Small intestine (tissue), 16 donors: ENCODE measurements at places on chromosomes 4 and X. TPM values are rescaled to one million over a fixed set of nuclear protein-coding genes. Genes with fewer than 3 reads are reported as not detected.

DNA sequence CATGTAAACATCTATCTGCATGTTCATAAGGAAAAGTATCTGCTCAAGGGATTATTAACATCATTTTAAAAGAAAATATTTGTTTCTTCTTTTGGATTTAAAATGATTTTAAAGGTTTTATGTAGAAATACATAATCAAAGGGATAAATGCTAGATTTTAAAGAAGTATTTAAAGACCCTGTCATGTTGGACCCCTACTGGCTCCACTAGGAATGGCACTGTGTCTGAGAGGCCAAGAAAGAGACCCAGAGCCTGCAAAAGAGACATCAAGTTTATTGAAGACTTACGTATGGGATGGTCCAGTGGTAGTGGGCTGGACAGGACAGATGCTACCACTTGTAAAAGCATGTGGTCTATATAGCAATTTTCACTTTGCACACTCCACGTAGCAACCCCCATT is 78.7 kb upstream of the PCDH18 start:
- DNase-seq, result no peak

- DNase-seq, result no peak
Measured at GRCh38 chr4:97359826-97360225, 783.5 kb downstream of the STPG2 start.

Gene MGAT4D
- not detected for polyA plus RNA-seq

Gene RAB33B
- polyA plus RNA-seq, result 3.1 TPM

GRCh38 chr4:56909086-56909894 is 1.6 kb downstream of the REST start:
- DNase-seq, result peak; percentile 72

GRCh38 chr4:10491401-10491800 is 34.2 kb upstream of the ZNF518B start:
- DNase-seq, result no peak

GRCh38 chrX:40104985-40105834 is 7.5 kb upstream of the BCOR start:
- no peak for DNase-seq

DNA sequence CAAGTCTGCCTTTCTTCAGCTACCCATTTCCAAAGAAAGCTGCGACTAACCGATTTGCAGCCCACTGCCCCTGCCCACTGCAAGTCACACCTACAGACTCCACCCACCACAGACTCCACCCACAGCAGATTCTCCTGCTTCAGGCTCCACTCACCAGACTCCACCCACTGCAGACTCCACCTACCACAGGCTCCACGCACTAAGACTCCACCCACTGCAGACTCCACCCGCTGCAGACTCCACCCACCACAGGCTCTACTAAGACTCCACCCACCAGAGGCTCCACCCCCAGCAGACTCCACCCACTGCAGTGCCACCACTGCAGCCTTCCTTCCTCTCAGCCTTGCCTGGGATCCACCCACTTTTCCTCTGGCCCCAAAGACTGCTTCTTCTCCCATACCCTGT is 41.3 kb downstream of the ABLIM2 start:
- no peak for DNase-seq

GRCh38 chrX:41781500-41781899 is 57.5 kb downstream of the GPR82 start:
- DNase-seq, result peak; percentile 44

Gene HCFC1
- 7.6 TPM for polyA plus RNA-seq

- DNase-seq, result no peak
Measured at GRCh38 chr4:185987961-185988627, 80.9 kb upstream of the TLR3 start.

GRCh38 chr4:188986271-188986689 is 847.0 kb downstream of the TRIML1 start:
- peak; percentile 8 for DNase-seq

Gene LGI2
- not detected for polyA plus RNA-seq

DNA sequence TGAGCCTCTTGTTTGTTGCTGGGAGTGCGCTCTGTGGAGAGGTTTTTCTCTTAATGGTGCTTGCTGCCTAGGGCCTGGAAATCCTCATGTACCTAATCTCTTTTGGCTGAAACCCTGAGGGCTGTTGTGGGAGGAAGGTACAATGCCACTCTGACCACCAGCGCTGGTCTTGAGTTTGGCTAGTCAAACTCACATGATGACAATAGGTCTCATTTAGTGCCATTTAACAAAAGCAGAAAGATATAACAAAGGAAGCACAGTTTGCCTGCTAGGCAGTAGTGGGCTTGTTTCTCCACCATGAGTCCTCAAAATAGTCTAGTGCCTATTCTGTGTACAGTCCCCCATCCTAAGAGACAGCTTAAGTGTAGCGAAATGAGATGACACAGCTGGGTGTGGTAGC is 111.3 kb downstream of the TSPAN7 start:
- no peak for DNase-seq

DNA sequence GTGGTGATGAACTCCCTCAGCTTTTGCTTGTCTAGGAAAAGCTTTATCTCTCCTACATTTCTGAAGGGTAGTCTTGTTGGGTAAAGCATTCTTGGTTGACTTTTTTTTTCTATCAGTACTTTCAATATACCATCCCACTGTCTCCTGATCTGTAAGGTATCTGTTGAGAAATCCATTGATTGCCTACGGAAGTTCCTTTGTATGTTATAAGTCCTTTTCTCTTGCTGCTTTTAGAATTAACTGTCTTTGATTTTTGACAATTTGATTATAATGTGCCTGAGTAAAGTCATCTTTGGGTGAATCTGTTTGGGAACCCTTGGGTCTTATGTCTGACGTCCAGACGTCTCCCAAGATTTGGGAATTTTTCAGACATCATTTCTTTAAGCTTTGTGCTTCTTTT is 30.8 kb downstream of the SCLT1 start:
- DNase-seq, result no peak

GRCh38 chrX:97167333-97167732 is 283.6 kb downstream of the RPA4 start:
- no peak for DNase-seq

- no peak for DNase-seq
Measured at GRCh38 chrX:130012683-130013082, 30.2 kb downstream of the BCORL1 start.

GRCh38 chr4:175421506-175421905 is 390.6 kb downstream of the GPM6A start:
- DNase-seq, result no peak

DNA sequence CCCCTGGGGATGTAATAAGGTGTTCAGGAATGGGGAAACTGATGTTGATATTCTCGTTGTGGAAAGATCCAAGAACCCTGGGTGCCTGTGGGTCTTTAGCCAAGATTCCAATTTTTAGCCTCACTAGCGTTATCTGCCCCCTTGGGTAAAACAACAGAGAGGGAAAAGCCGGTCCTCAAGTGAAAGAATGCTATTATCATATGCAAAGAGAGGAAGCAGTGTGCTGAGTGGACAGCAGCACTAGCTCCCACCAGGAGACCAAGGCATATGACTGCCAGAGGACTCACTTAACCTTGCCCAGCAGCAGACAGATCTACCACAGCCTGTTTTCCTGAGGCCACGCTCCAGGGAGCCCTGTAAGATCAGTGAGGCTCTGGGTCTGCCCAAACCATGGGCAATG is 257.9 kb upstream of the CPEB2 start:
- no peak for DNase-seq

- DNase-seq, result no peak
Measured at GRCh38 chr4:113349430-113349829, 300.0 kb downstream of the ANK2 start.

Gene TENM3
- 1.6 TPM for polyA plus RNA-seq

GRCh38 chr4:94304365-94304971 is 38.2 kb downstream of the HPGDS start:
- peak; percentile 41 for DNase-seq

GRCh38 chr4:62550121-62550520 is 1350.0 kb downstream of the ADGRL3 start:
- no peak for DNase-seq

- no peak for DNase-seq
Measured at GRCh38 chr4:89998469-89999011, 103.9 kb downstream of the MMRN1 start.

DNA sequence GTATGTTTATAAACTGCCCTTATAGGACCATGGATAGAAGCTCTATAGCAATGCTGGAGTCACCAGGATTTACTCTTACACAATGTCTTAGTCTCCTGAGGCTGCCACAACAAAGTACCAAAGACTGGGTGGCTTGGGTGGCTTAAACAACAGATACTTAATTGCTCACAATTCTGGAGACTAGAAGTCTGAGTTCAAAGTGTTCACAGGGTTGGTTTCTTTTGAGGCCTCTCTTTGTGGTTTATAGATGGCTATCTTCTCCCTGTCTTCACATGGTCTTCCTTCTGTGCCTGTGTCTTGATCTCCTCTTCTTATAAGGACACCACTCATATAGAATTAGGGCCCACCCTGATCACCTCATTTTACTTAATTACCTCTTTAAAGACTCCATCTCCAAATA is 2.0 kb upstream of the TRPC3 start:
- DNase-seq, result no peak

Gene TIGD4
- polyA plus RNA-seq, result 2.7 TPM

- no peak for DNase-seq
Measured at GRCh38 chrX:96843566-96843965, 40.1 kb upstream of the RPA4 start.

DNA sequence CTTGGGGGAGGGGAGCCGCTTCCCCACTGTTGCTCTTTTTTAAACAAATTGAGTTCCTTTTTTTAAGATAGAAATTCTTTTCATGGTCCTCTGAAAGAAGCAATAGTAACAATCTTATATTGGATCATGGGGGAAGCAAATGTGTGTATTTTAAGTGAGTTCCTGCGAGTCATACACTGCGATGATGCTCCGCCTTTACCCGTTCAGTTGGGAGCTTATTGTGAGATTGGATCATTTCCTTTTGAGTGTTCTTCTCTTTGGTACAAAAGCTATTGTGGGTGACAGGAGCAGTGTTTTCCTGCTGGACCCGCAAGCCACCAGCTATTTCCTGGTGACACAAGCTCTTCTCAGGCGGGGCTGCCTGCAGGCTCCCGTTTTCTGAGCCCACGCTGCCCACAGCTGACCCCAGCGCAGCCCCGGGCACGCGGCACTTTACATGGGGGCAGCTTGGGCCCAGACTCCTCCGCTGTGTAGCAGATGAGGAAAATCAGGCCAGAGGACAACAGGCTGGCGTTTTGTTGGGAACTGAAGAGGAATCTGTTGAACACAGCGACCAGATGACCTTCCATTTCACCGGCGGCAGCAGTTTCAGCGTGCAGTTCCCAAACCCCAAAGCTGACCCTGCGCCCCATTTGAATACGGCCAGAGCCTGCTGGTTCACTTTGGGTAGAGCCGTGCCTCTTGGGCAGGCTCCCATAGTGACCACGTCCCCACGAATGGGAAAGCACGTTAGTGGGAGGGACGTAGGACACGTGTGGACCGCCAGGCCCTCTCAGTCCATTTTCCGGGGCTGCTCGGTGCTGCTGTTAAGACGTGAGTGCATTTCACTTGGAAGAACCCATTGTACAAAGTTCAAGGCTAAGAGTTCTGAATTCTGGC is 12.2 kb downstream of the TADA2B start:
- DNase-seq, result no peak

Gene CT45A5
- polyA plus RNA-seq, result not detected

DNA sequence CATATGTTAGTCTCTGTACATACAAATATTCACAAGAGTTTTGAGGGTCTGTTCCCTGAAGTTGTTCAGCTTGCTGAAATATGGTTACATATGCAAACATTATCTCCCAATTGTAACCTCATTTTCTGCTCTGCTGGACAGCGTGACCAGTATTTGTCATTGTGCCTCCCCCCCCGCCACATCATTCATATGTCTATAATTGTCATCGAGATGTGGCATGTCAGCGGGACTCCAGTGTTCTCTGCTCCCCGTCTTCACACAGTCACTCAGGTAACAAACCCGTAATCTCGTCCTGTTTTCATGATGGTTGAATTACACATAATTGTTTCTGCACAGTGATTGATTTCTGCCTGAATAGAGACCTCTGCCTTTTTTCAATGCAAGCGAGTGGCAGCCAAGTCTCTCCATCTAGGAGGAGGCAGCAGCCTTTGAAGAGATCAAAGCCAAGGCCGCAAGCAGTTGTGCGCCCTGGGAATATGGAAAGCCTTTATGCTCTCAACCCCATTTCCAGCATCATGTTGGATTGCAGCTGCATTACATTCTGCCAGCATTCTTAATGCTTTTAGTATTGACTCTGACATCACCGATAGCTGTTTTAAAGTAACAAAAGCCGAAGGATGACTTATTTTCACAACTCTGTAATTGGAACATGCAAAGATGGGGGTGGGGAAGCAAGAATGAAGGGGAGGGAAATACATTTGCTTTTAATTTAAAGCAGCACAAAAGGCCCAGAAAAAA is 27.4 kb downstream of the LEF1 start:
- DNase-seq, result no peak

Gene ETDA
- not detected for polyA plus RNA-seq

DNA sequence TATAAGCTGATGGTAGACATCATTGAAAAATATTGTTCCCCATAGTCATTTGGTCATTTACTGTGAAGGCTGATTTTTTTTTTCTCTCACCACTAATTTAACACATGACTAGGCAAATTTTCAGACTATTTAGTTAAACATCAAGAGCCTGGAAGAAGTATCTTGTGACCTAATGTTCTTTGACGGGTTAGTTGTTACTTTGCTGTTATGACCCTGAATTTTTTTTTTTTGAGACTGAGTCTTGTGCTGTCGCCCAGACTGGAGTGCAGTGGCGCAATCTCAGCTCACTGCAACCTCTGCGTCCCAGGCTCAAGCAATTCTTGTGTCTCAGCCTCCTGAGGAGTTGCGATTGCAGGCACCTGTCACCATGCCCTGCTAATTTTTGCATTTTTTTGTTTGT is 67.0 kb downstream of the HPF1 start:
- DNase-seq, result peak; percentile 32

DNA sequence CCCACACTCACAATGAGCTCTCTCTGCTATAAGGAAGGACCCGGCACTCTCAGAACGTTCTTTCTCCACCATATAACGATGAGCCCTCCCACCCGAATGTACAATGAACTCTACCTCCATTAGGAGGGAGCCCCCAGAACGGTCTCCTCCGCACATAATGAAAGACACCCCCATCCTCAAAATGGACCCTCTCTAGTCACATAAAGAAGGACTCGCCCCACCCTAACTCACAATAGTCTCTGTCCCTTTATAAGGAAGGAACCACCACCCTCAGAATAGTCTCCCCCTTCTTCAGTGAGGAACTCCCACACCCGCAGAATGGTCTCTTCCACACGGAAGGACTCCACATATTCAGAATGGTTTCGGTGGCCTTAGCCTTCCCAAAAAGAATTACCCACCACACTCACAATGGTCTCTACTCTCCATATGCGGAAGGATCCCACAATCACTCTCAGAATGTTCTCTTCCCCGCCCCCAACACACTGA is 477 bp downstream of the SLC35A2 start:
- no peak for DNase-seq

Gene LUZP4
- polyA plus RNA-seq, result not detected

GRCh38 chrX:39133971-39134370 is 332.7 kb downstream of the MID1IP1 start:
- peak; percentile 45 for DNase-seq

GRCh38 chr4:147840838-147841738 is 109.2 kb downstream of the ARHGAP10 start:
- no peak for DNase-seq

Gene RBMXL3
- not detected for polyA plus RNA-seq
